ENCODE measurements at places on chromosomes 2 and 18.

DNA sequence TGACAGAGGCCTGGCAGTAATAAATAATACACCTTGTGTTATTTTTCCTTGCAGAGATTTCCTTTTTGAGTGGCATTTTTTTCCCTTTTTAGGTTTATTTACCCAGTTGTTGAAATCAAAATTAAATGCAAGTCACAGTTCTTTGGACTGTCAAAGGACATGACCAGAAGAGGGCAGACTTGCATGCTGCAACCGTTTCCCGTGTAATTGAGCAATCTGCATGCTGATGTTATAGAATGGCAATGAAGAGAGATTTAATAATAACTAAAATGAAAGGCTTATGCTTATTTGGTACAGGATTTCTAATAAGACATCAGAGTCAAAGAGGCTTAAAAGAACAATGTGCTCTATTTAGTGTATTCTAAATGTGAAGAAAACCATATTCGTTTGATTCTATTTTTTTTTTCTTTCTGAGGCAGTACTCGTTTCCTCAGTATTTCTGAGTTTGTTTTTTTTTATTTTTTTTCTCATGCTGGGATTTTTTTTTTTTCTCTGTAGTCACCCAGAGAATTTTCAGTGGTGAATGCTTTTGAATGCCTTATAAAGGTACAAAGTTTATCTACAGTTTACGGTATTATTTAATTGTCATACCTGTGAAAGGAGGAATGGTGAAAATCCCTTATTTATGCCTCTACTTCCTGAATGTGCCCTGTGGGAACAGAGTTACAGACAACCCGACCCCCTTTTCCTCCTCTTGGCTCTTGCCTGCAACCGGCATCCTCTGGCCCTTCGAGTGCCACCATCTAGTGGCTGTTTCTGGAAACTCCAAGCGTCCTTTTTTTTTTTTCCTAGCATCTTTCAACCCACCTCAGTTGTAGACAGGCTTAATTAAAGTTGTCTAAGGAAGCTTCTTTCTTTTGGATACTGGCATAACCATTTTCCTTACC, 368.5 kb downstream of the LRRTM1 start:
- no peak for DNase-seq

DNA sequence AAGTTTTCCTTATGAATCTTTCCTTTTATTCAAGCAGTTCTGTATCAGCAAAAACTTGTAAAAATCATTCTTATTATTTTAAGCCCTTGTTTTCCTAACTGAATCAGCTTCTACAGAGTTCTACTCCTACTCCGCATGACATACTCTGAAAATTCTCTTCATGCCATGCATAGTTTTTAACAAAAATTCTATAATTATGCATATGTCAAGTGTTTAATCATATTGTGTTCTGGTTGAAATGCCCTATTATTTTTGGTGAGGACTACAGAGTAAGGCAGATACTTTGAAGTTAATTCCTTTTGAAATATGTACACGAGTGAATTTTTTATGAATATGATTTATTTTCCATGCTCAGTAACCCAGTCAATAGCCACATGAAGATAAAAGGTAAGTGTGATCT, 28.8 kb downstream of the ANKRD30B start:
- no peak for DNase-seq

DNA sequence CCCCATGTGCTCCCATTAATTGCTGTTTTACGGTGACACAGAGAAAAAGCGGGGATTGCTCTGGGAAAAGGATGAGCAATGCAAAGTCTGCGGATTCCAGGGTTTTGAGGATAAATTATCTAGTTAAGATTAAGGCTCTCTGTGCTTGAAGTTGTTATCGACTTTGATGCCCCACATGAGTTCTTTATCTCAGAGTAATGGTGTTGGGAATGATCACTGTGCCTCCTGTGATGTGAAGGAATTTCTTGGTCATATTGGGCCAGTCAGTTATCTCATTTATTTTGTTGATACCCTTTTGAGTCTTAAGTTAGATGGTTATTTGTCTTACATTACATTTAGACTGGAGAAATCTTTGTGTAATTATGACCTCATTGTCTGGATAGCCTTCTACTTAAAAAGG, 184.6 kb upstream of the MEX3C start:
- DNase-seq = no peak

GRCh38 chr2:138779406-138779780, 797 bp downstream of the NXPH2 start:
- DNase-seq = no peak

DNA sequence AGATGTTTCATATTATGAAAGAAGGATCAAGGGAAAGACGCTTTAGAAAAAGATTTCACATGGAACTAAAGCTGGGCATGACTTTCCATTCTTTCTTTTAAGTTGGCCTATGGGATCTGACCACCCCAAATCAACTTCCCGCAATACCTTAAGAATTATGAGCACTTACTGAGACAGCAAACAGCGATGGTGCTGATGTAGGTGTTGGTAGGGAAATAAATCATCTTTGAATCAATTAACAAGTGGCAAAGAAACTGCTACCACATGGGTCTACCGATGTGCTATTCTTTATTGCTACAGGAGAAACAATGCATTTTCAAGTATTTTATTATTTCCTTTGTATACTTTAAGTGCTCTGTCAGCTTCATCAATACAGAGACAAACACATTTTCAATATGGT, 239.6 kb downstream of the PIEZO2 start:
- no peak for DNase-seq

GRCh38 chr18:10354241-10354811, 100.1 kb upstream of the APCDD1 start:
- DNase-seq = no peak

DNA sequence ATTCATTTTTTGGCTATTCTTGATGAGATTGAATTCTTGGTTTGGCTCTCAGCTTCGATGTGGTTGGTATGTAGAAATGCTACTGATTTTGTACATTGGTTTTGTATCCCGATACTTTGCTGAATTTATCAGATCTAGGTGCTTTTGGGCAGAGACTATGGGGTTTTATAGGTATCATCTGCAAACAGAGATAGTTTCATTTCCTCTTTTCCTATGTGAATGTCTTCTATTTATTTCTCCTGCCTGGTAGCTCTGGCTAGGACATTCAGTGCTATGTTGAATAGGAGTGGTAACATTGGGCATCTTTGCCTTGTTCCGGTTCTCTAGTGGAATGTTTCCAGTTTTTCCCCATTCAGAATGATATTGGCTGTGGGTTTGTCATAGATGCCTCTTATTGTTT, 5.5 kb upstream of the TACR1 start:
- no peak for DNase-seq

- DNase-seq = no peak
Measured at GRCh38 chr2:8015848-8016600, 665.8 kb upstream of the ID2 start.

DNA sequence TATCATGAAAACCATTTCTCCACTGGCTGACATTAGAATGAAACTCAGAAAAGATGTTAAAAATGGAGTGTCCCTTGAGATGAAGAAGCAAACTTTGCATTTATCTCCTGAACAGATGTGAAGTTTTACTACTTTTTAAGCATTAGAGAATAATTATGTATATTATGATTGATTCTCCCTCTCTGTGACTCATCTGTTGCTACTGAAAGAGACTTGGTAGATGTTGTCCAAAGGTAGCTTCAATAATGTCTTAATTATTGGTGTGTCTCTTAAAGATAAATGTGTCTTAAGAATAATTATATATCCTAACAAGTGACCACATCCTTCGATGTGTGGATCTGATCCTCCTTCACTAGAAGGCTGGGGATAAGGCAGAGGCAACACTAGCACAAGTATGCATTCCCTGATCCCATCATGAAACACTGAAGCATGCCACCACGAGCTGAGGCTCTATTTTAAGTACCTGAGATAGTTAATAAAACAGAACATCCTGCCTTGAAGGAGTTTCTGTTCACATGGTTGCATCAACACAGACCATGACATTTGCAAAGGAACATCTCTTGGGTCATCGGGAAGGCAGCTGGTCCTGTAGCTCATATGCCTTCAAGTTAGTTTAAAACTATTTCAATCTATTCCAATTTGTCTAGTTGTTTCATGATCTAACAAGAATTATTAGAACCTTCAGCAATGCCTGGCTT, 15.5 kb downstream of the RND3 start:
- DNase-seq = no peak

DNA sequence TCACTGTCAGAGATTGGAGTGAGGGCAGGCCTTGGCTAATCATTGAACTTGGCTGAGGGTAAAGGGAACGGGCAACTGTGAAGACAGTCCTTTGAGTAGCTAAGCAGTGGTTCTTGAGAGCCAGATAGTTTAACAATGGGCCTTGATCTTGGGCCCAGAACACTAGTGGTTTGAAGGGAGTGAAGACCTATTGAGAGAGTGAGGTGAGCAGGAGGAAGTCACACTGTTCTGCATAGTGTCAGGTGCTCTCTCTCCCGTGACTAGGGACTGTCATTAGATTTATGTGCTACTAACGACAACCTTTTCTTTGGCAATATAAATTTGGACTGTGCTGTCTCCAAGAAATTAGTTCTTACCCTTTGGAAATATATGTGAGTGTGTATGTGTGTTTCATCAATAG, 44.6 kb upstream of the ALMS1 start:
- no peak for DNase-seq

- no peak for DNase-seq
Measured at GRCh38 chr2:196444442-196444841, 195.1 kb upstream of the CCDC150 start.

DNA sequence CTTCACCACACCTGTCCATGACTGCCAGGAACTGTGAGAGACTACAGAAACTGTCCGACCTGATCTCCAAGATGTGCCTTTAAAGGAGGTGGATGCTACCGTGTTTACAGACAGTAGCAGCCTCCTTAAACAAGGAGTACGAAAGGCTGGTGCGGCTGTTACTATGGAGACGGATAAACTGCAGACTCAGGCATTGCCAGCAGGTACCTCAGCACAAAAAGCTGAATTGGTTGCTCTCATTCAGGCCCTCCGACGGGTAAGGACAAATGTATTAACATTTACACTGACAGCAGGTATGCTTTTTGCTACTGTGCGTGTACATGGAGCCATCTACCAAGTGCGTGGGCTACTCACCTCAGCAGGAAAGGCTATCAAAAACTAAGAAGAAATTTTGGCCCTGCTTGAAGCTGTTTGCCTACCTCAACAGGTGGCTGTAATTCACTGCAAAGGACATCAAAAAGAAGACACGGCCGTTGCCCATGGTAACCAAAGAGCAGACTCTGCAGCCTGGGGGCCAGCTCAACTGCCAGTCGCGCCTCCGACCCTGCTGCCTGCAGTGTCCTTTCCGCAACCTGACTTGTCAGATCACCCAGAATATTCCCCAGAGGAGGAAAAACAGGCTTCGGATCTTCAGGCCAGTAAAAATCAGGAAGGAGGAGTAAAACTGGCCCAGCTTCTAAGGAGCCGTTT, 30.9 kb downstream of the SKA1 start:
- DNase-seq = no peak

GRCh38 chr2:198807131-198807530, 650.6 kb downstream of the SATB2 start:
- DNase-seq = no peak

- no peak for DNase-seq
Measured at GRCh38 chr18:48359626-48360025, 49.6 kb downstream of the ZBTB7C start.

DNA sequence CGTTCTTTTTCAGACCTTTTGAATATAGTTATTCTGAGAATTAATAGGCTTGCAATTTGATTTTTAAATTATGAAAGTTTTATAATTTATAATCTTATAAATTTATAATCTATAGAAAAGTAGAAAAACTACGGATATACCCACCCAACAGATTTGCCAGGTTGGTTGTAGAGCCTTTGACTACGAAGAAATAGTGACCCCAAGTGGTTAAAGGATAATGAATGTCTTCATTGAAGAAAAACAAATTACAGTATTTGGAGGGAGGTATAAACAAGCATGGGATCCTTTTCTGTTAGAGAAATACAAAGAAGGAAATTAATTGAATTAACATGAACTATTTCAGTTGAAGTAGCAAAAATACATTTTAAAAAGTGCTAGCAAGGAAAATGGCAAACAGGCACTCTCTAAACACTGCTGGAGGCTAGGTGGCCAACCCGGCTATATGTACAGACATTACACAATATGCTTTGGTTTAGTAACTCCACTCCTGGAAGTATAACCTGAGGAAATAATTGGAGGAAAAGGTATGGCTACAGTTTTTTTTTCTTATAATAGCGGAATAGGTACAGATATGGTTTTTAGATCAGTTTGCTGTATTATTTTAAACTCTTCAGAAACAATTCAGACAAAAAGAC, 110.9 kb downstream of the MIB1 start:
- no peak for DNase-seq

DNA sequence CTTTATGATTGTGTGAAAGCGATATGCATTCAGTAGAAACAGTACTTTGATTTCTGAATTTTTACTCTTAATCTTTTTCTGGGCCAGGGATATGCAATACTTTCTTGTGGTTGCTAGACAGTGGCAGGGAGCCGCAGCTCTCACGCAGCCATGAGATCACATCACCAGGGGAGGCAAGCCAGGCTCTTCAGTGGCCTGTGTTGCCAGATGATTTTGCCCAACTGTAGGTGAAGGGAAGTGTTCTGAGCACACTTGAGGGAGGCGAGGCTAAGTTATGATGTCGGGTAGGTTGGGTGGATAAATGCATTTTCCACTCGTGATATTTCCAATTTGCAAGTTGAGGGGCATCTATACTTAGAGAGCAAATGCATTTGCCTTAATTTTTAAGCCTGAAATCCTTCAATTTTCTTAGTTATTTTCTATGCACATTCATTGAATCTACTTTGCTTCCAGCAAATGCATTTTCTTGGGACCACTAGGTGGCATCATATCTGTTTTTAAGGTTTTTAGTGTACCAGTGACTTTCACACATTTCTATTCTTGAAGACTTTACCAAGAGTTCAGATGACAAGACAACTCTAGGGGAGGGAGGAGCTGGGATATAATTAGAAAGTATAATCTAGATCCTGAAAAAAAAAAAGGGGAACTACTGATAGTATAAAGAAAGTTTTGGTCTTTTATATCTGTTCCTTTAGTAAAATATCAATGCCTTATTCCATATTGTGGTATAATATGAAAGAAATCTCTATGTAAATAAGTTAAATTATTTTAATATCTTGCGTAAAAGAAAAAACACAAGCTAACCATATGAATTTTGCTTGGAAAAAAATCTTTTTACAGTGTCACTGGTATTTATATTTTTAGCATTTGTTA, 643.3 kb downstream of the SOCS6 start:
- no peak for DNase-seq

DNA sequence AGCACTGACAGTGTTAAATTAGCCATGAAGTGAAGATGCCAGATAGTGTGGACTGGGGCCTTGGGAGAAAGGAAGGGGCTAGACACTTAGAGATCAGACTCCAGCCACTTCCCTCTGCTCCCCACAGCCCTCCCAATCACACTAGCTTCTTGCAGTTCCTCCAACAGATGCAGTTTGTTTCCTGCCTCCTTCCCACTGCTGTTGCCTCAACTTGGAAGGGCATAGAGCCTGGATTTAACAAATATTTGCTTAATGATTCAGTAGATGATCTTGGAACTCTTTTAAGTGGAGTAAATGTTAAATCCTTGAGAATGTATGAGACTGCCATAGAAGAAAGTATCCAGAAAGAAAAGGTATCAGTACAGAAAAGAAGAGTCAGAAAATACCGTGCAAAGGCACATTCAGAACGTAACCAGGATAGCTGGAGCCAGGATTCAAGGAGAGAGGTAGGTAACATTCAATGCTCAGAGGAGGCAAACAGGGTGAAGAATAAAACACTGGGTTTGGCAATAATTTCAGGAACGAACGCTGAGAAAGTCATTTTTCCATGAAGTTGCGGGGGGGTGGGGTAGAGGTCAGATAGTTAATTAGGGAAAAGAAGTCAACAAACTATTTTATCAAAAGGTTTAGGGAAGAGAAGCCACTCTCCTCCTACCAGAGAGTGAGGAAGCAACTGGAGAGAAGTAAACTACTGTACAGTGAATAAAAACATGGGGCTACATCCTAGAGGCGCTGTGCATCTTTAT, 1.3 kb upstream of the BZW1 start:
- DNase-seq = no peak

Measured in activated T-cell treated with anti-CD3 and anti-CD28 coated beads for 1 hour (primary cell).